Subcutaneous adipose tissue (tissue), 4 donors: ENCODE measurements at places on chromosomes 2 and 18. TPM values are rescaled to one million over a fixed set of nuclear protein-coding genes. Genes with fewer than 3 reads are reported as not detected.

Gene RFX8
- 2.0 TPM for total RNA-seq

Gene TUBB8B
- 0.75 TPM for total RNA-seq

Gene SKOR2
- total RNA-seq, result not detected

Gene MATN3
- 1.7 TPM for total RNA-seq

Gene CD226
- 0.49 TPM for total RNA-seq

Gene CNDP1
- not detected for total RNA-seq

Gene MAP3K20
- 67.2 TPM for total RNA-seq

Gene PDE11A
- not detected for total RNA-seq

Gene FZD7
- total RNA-seq, result 8.6 TPM

Gene FER1L5
- not detected for total RNA-seq

Gene UPP2
- not detected for total RNA-seq

Gene SCYGR3
- not detected for total RNA-seq

Gene RESP18
- not detected for total RNA-seq

Gene ADD2
- 2.9 TPM for total RNA-seq

Gene CCDC150
- total RNA-seq, result 2.7 TPM

Gene ITPRIPL1
- 4.3 TPM for total RNA-seq

Gene SLC25A52
- total RNA-seq, result 0.44 TPM

Gene GREB1L
- 39.7 TPM for total RNA-seq

Gene DSC2
- total RNA-seq, result 11.1 TPM

Gene CXCR1
- not detected for total RNA-seq

Gene UGT1A3
- total RNA-seq, result not detected
